SIG-M5 (cell line): ENCODE measurements at places on chromosomes 2 and 18.

GRCh38 chr2:74755386-74755785 lies 78.5 kb upstream of the HK2 start:
- DNase-seq, result no peak

DNA sequence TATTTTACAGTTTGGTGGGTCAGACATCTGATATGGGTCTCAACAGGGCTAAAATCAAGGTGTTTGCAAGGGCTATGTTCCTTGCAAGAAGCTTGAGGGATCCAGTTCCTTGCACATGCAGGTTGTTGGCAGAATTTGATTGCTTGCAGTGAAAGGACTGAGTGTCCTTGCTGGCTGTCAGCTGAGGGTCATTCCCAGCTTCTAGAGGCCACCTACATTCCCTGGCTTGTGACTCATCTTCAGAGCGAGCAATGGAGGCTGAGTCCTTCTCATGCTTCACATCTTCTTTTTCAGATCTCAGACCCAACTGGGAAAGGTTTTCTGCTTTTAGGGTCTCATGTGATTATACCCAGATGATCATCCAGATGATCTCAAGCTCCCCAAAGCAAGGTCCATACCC lies 12.4 kb downstream of the MEX3C start:
- DNase-seq, result no peak

- DNase-seq, result no peak
These were observed 766.8 kb upstream of the FAM98A start for GRCh38 chr2:34365932-34366331.

GRCh38 chr2:172436889-172437288 lies 9.5 kb downstream of the ITGA6 start:
- no peak for DNase-seq

DNA sequence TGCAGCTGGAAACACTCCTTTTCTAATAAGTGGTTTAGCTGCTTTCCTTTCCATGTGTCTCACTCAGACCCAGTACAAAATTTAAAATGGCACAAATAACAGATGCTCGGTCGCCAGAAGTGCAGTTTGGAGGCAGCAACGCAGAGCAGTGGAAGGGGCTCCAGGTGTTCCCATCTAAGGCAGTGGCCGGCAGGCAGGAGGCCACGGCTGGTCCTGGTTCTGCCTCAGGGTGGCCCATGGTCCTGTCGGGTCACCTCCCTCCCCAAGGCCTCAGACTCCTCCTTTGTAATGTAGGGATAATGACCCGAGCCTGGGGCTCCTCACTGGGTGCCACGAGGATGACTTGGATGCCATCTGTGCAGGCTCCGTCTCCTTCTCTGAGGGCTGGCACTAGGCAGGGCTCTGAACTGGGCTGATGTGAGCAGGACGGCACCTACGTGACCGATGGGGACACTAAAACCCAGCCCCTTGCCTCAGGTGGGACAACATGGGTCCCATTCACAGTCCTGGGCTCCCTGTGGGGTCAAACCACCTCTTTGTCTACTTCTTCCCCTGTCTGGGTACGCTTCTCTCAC lies 80.9 kb upstream of the SLC66A3 start:
- DNase-seq, result no peak

GRCh38 chr2:100588071-100588786 lies 25.4 kb downstream of the PDCL3 start:
- no peak for DNase-seq

DNA sequence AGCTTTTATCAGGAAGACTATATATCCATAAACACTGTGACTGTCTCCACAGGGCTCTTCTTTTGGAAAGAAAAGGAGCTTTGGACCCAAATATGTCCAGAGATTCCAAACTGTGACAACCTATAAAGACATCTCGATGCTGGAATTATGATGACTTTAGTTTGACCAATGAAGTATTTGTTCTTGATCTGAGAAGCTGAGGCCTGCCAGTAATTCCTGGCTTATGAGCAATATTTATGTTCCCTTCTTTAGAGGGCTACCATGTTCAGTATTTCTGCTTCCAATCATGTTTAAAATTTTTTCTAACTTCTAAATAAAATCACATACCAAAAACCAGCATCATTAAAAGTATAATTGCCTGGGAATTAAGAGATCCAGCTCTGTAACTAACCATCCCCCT lies 41.1 kb downstream of the FEZ2 start:
- DNase-seq, result no peak

DNA sequence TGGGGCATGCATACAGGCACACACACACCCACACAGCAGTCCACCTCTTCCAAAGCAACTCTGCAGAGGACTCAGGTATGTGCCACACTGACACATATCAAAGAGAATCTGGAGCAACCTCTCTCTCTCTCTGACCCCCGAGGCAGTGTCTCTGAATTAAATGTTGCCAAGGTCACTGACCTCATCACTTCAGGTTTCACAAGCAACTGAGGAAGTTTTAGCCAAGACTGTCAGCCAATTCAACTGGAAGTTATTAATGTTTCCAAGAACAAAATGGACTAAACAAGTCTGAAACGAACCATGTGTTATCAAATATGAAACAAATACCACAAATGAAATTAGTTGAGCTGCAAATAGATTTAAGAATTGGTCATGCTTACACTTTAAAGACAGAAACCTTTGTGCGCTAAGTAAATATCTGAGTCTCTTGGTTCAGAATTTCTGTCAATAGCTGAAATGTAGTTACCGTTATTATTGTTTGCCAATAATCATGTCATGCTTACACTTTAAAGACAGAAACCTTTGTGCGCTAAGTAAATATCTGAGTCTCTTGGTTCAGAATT lies 86.1 kb downstream of the SLC25A12 start:
- DNase-seq, result no peak

GRCh38 chr2:57434972-57435371 lies 611.6 kb upstream of the VRK2 start:
- DNase-seq, result no peak

GRCh38 chr2:58140508-58141072 lies 94.0 kb downstream of the VRK2 start:
- no peak for DNase-seq

GRCh38 chr2:15747603-15748471 lies 156.2 kb downstream of the DDX1 start:
- DNase-seq, result no peak

- no peak for DNase-seq
These were observed 7.2 kb downstream of the ARPC2 start for GRCh38 chr2:218224186-218224585.

DNA sequence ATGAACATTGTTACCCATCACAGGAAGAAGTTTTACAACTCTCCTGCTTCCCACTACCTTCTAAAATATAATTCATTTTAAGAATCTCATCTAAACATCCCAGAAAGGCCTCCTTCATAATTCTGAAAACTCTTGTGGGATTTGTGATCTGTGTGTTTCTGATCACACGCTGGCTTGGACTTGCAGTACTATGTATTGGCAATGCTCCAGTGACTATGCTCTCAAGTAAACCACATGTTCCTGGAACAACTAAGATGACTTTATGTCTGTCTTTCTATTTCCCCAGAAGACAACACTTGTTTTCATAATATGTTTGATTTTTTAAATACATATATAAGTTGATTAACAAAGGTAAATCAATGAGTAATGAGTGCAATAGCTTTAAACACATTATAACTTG lies 376.6 kb upstream of the NETO1 start:
- no peak for DNase-seq

DNA sequence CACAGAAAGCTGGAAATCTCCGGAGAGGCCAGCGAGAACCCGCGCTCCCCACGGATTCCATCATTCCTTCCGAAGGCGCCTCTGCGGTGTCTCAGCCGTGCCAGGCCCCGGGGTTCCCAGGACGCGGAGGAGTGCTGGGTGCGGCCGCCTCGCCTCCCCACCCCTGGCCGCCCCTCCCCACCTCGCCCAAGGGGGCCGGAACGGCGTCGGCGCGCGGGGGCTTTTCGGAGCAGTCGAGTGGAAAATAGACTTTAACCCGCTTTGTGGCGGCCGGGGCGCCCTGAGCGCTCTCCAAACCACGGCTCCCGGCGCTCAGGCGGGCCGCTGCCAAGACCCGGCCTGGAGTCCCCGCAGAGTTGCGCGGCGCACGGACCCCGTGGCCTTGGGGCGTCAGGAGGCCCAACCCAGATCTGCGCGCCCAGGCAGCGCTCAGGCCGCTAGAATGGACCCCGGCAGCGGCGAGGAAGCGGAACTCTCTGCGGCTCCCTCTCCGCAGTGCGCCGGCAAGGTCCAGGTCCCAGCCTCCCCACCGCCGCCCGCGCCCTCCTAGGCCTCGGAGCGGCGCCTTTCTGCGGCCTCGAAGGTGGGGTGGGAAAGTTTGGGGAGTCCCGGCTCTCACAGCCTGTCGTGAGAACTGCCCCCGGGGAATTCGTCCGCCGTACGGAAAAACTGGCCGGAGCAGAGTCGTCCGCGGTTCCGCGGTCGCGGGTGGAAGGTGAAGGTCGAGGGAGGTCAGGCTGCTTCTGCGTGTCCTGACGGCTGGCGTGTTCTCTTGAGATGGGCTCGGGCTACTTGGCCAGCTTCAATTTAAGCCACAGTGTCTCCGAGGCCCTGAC lies 1.2 kb upstream of the EMX1 start:
- DNase-seq, result no peak

DNA sequence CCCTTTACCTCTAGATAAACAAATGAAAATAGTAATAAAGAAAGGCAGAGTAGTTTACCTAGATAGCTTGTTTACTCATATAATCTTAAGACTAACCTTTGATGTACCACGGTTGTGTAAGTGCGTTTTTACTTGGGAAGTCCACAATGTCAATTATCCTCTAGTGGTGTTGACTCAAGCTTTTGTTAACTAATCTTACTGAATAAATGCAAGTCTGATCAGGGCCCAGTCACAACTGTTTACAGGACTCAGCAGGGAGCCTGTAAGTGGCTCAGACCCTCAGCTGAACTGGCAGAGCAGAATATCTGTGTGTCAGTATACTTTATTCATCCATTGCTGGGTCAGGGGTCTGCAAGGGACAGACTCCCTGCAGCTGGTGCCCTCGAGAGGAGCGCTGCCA lies 98.1 kb upstream of the ACAA2 start:
- no peak for DNase-seq

DNA sequence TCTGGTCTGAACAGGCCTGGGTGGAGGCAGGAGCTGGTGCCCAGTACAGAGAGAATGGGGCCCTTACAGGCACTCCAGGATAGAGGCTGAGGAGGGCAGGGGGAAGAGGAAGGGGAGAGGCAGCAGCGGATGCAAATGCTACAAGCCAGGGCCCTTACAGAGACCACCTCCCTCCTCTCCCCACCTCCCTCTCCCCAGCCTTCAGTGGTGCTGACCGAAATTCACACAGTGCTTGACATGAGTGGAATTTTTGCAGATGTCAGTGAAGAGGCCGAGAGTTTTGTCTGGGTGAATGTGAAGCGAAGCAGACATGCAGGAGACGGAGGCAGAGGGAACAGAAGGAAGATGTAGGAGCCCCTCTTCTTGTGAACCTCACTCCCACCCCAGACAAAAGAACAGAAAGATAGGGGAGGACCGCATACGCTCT lies 31.9 kb downstream of the CIB4 start:
- no peak for DNase-seq

- no peak for DNase-seq
These were observed 33.3 kb upstream of the KLF11 start for GRCh38 chr2:10009811-10010781.

GRCh38 chr2:10289352-10289751 lies 13.4 kb upstream of the HPCAL1 start:
- no peak for DNase-seq
